Hematopoietic multipotent progenitor cell (in vitro differentiated cells): ENCODE measurements at places on chromosomes 3 and 15.

DNA sequence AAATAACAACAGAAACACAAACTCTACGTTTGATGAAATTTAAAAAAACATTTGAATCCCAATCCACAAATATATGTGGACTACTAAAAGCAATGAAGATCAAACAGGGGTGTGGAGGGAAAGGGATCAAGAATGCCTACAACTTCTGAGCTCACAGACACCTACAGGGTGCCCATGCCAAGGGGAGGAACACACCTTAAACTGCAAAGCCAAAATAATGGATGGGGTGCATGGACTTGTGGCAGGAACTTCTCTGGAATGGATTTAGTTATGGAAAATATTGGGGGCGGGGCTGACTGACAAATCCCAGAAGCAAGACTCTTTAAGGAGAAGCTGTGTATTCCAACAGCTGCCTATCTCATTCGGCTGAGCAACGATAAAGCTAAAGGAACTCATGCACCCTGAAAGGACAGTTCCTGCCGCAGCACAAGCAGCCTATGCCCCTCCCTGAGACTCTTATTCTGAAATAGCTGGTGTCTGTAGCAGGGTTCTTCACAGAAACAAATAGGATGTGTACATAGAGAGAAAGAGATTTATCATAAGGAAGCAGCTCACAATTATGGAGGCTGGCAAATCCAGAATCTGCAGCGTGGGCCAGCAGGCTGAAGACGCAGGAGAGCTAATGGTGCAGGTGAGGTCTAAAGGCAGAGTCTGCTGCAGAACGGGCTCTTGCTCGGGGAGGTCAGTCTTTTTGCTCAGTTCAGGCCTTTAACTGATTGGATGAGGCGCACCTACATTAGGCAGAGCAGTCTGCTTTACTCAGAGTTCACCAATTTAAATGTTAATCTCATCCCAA lies 24.5 kb upstream of the PLA2G4D start:
- no peak for DNase-seq

DNA sequence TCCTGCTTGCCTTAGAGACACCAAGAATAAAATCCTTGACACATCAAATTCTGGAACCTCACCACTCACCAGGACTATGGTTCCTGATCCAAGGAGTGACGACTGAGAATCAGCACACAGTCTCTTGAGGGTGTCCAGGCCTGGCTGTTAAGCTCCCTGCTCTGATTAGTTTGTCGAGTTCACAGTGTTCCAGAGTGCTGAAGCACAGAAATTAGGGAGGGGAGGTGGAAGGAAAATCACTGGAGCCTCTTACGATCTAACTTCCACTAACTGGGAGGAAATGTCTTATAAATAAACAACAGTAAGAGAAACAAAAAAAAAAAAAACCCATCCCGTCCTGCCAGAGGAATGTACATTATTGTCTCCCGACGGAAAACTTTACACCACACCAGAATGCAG lies 330.2 kb downstream of the TIGIT start:
- DNase-seq: no peak

DNA sequence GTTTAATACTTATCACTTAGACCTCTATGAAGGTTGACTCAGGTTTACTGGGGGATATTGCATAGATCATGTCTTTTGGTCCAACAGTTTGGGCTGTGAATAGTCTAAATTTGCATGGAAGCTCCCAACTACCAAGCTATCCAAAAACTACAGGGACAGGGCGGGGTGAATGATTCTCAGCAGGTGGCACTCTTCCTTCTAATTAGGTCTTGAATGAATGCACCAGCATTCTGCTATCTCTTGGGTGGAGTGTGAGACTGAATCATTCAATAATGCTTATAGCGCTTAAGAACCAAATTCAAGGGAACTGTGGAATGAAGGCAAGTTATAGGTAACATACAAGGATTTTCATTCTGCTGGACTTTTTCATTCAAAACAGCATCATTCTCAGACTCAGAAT lies 346.3 kb downstream of the TIGIT start:
- DNase-seq: no peak

DNA sequence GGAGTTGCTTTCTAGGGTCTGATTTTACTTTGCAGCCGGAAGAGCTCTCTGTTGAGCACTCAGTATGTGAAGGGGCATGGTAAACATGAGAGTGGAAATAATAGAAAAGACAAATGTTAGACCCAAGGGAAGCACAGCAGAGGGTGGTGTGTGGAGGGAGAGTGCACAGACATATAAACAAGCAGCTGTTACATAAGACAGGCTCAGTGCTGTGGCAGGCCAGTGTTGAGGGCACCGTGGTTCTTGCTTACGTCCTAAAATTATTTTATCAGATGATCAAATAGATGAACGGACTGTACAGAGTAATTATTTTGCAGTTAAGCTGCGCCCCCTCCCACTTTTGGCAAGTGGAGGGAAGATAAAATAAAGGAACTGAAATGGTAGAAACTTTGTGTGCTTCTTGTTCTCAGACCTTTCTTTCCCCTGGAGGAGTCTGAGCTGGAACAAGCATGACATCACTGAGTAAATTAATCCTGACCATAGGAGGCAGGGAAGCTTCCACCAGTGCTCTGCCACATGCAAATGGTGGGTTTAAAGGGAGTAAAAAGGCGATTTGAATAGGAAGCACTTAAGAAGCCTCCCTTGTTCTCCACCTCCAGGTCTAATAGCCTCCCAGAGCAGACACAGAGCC lies 205.6 kb downstream of the IL20RB start:
- DNase-seq: no peak

GRCh38 chr15:95687061-95687460 lies 643.4 kb upstream of the NR2F2 start:
- no peak for DNase-seq

GRCh38 chr3:9163289-9163688 lies 86.2 kb downstream of the SRGAP3 start:
- no peak for DNase-seq

DNA sequence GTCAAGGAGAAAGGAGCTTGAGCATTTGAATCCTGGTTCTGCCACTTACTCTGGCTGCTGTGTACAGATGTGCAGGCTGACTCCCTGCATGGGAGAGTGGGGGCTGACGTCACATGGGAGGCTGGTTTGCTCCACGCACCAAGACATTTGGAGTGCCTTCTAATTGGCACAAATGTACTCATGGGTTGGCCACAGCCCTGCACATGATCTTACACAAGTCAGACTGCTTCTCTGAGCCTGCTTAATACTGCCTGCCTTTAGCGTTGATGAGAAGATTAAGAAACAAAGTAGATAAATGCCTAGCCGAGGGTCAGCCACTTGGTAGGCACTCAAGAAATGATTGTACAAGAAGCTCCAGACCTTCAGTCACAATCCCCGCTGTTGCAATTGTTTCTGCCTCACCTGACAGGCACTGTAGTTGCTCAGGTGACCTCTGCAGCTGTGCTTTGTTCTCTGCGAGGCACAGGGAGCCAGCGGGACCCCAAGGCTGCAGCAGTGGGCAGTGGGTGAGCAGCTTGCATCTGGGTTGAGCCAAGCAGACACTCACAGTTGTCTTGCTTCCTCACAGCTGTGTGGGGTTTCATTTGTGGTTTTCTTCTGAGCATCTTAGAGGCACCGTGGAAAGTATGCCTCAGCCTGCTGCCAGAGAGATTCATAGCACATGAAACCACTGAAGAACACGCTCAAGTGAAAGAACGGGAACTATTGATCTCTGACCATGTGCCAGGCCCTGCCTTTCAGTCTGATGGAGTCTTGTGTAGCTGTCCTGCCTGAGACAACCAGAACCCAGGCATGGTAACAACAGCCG lies 33.1 kb downstream of the GRK7 start:
- DNase-seq: peak; percentile 30

DNA sequence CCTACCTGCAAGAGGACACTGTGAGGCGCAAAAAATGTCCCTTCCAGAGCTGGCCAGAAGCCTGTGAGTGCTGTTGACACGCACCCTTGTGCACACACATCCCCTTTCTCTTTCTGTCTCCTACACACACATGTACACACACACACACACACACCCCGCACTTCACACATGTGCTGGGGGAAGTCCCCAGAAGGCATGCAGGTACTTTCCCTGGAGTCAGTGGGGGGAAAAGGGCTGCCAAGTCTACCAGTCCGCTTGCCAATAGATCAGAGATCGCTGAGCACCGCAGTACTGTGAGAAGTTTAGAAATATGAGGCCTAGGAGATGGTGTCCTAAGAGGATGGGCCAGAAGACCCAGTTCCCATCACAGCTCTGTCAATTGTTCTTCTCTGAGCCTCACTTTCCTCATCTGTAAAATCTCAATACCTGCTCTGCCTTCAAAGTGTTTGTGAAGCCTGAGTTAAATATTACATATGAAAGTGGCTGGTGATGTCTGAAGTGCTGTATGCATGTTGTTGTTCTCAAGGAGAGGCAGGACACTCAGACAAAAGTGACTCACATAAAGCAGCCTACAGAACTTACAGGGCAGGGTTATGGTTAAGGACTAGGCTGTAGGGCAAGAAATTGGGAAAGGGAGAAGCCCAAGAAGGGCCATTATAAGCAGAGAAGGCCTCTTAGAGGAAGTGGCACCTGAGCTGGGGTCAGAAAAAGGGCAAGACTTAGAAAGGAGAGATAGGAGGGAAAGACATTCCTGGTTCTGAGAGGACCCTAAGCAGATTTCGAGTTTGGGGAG lies 6.8 kb downstream of the IL17RE start:
- no peak for DNase-seq

DNA sequence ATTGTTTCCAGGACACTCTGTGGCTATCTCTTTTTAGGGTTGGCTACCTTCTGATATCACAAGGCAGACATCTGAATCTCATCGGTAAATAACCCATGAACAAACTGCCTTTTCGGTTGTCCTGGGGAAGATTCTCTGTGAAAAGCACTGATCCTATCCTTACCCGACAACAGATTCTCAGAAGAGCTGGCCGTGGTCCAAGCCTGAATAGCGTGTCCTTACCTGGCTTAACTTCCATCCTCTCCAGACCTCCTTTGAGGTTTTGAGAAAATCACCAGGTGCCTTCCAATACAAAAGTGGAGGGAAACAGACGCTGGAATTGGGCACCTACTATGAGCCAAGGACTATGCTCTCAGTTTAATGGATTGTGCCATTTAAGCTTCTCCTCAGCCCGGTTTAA lies 87.4 kb upstream of the ARHGEF3 start:
- no peak for DNase-seq

- no peak for DNase-seq
These were observed 2.5 kb downstream of the DNAJB8 start for GRCh38 chr3:128464188-128464587.

DNA sequence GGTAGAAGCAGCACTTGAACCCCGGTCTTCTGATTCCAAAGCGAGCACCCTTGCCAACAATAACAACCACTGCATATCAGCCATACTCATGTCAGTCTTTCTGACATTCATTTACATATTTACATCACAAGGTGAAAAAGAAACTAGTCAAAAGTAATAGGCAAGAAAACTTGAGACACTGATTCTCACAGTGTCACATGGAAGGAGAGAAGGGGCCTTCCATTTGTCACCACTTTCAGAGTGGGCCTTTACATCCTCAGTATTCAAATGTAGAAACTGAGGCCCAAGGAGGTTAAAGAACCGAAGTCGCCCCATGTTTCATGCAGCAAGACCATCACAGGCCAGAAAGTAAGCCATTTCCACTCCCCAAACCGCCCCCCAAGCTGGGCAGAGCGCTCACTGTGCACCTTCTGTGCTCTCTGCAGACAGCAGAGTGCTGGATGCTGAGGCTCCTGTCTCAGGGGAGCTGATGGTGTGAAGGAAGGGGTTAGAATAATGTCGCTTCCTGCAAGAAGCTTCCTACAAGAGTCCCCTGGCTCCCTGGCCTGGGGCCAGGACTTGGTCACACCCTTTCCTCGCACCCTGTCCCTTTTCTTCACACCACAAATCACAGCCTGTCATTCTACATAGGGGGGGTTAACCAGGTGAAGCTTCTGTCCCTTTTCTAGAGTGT lies 260.1 kb downstream of the UACA start:
- no peak for DNase-seq

GRCh38 chr3:98540346-98540745 lies 8.6 kb downstream of the GPR15 start:
- no peak for DNase-seq

- DNase-seq: peak; percentile 92
These were observed 267.1 kb downstream of the RPLP1 start for GRCh38 chr15:69719527-69720240.

GRCh38 chr3:120399372-120399771 lies 50.2 kb upstream of the LRRC58 start:
- DNase-seq: no peak

DNA sequence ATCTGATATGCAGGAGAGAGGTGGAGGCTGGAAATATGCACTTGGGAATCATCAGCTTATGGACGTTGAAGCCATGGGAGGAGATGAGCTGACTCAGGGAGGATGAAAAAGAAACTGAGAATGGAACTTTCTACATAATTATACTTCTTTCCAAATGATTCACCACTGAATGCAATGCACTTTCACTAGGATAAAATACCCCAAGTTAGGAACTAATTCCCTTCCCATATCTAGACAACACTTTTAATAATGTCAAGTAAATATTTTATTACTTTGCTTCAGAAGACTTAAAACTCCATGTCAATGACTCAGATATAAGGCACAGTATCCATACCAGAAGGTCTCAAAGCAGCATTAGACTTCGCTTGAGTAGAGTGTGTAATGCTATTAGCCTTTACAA lies 24.2 kb downstream of the NPTN start:
- no peak for DNase-seq

- DNase-seq: no peak
These were observed 75.8 kb downstream of the NR2F2 start for GRCh38 chr15:96406291-96406690.

GRCh38 chr15:43204016-43204901 lies 16.6 kb downstream of the EPB42 start:
- DNase-seq: no peak

GRCh38 chr15:29135309-29135657 lies 134.3 kb downstream of the NSMCE3 start:
- no peak for DNase-seq

DNA sequence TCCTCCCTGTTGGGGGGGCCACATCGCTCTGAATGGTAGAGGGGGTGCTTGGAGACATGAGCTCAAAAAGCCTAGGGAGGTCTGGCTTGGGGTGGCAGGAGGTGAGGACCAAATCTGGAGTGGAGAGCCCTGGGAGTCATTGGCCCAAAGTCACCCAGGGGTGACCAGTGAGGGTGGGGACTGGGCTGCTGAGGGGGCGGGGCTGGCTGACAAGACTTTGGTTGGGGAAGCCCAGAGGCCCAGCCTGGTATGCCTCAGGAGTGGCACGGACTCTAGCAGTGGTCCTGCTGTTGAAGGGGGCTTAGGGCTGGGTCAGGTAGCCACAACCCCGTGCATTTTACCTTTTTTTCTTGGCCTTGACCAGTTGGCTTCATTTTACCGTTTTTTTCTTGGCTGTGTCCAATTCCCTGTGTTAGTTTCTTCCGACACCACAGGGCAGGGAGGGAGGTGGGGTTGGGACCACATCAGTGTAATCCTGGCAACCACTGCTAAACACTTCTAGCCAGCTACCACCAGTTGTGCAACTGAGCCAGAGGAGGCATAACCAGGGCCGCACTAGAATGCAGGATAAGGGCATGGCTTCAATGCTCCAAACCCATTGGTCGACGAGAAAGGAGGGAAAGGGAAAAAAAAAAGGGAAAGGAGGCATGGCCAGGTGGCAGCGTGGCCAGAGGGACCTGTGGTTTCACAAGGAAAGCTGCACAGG lies 105.3 kb upstream of the C2CD4B start:
- DNase-seq: no peak
